ENCODE measurements at places on chromosomes 12 and 14.
A peak's percentile ranks its signal among the peaks of the same experiment; 100 is the strongest.

- no peak for DNase-seq
Observed at GRCh38 chr12:59927032-59927431, 331.2 kb downstream of the SLC16A7 start.

- no peak for DNase-seq
Observed at GRCh38 chr12:48489012-48489411, 6.7 kb downstream of the C12orf54 start.

- no peak for DNase-seq
Observed at GRCh38 chr12:130792821-130793553, 46.1 kb downstream of the STX2 start.

DNA sequence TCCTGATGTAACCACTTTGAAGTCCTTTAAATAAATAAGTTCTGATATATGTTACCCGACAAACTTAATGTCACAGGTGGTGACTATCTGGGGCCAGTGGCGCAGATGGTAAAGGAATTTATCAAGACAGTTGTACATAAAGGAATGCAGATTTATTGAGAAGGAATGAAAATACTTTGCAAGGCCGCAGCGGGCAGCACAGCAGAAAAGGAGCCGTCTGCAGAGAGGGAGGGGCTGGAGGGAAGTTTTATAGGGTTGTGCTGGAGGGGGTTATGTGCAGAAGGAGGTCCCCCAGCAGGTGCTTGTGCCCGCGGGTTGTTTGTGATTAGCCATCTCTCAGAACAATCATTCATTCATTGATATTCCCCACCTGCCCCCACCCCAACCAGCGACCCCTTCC is 17.4 kb downstream of the GPRC5D start:
- no peak for DNase-seq

- DNase-seq = peak; percentile 88
Observed at GRCh38 chr12:76144245-76144549, 59.7 kb upstream of the NAP1L1 start.
